Activated T-cell treated with anti-CD3 and anti-CD28 coated beads, Interleukin-2, amount 50 U/mL, for 1 hour (primary cell): ENCODE measurements at places on chromosomes 3 and 15.

- DNase-seq, result no peak
These were observed 59.4 kb upstream of the IMPG2 start for GRCh38 chr3:101379658-101380376.

DNA sequence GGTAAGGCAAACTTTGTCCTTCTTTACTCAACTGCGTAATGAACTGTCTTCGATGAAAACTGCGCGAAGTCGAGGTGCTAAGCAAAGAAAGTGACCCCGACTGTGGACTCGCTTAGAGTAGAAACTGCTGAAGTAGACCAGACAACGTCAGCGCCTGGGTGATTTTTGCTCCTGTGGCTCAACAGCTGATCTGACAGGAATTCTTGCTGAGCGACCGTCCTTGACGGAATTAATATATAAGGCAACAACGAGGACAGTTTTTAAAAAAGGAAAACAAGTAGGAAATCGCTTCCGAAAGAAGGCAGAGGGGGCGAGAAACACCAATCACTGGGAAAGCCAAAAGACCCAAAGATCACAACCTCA is 541 bp downstream of the RPS27L start:
- DNase-seq, result no peak

GRCh38 chr3:111277226-111277625 is 205.6 kb downstream of the NECTIN3 start:
- DNase-seq, result no peak

- DNase-seq, result no peak
These were observed 379.7 kb upstream of the EPHA6 start for GRCh38 chr3:96434651-96435050.

DNA sequence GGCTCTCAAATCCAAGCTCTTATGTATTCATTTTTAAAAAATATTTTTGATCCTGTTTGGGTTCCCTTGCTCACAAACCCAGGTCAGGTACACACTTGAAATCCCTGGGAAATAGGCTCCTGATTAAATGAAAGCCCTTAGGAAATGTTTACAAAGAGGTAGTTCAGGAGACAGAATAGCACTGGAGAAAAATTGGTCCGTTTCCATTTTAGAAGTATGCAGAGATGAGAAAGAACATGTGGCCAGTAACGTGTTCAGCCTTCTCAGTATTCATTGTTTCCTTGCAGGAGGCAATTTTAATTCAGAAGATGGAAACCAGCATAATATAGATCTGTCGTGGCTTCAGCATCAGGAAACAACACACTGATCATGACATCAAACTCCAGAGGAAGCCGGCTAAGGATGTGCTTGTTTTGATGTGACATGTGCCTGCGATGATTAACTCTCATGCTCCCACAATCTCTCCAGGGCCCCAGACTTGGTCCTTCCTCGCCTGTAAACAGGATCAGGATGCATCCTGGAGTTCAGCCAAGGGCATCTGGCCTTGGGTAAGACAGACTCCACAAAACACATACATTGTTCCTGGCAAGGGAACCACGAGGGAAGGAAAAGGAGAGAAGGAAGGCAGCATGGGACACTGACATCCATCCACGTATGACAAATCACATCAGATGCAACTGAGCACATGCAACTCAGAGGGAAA is 350.5 kb upstream of the THBS1 start:
- DNase-seq, result no peak

DNA sequence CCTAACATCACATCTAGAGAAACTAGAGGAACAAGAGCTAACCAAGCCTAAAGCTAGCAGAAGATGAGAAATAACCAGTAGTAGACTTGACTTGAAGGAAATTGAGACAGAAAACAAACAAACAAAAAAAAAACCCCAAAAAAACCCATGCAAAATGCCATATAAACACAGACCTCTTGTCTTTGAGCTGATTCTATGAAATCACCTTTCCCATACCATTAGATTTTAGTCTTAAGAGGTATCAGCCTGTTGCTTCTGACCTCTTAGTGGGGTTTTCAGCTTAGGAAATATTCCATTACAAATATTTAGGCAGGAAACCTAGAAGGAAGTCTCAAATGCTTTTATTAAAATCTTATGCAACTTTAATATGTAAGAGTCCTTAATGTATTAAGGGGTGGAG is 23.9 kb upstream of the ST3GAL6 start:
- DNase-seq, result no peak

DNA sequence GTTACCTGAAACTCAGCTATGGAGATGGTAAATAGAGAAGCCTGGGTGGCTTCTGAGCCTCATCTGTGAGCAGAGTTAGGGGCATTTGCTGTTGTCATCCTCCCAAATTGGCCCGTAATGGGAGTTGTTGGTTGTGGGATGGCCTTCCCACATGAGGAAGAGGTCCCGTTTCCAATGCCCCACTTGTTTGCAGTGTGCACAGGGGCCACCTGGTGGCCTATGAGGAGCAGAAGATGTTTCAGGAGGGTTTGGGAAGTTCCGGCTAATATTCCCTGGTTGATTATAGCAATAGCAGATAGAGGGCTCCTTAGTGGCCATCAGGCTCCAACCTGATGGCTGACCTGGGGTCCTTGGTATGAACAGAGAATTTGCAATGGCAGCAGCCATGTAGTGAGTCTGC is 1546.5 kb downstream of the OTOL1 start:
- DNase-seq, result no peak

DNA sequence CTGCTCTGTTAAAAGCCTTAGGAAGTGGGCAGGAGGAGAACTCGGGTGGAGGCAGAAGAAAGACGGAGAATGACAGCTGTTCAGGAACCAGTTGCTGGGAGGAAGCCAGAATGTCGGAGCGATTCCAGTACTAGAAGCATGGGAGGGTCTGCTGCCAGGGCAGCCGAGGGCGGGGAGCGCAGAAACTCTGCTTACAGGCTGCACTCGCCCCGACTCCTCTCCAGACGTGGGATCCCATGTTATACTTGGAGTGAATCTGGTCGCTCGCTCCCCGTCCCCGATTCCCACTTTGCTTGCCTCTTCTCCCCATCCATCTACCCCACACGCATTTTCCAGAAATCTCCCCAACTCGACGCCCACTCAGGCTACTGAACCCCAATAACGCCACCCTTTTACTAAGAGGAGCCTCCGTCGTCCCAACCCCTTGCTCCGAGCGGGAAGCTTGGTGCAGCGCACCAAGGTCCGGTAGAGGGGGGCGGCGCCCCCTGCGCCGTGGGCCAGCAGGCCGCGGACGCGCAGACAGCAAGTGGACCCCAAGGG is 665 bp downstream of the GATM start:
- no peak for DNase-seq

DNA sequence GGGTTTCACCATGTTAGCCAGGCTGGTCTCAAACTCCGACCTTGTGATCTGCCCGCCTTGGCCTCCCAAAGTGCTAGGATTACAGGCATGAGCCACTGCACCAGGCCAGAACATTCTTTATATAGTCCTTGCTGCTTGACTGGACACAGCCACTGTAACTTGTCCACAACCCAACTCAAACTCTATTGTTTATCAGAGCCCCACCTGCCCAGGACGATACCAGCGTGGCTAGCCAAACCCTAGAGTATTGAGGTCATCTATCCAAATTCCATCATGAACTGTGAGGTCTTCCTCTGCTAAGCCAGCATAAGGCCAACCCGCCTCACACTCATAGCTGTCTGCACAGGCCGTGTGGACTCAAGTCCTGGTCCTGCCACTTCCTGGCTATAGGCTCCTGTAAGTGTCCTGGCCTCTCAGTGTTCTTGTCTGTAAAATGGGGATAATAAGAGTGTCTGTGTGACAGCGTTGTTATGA is 63.9 kb downstream of the DAPK2 start:
- DNase-seq, result no peak

- no peak for DNase-seq
These were observed 50.7 kb downstream of the TRA2B start for GRCh38 chr3:185887066-185887465.

DNA sequence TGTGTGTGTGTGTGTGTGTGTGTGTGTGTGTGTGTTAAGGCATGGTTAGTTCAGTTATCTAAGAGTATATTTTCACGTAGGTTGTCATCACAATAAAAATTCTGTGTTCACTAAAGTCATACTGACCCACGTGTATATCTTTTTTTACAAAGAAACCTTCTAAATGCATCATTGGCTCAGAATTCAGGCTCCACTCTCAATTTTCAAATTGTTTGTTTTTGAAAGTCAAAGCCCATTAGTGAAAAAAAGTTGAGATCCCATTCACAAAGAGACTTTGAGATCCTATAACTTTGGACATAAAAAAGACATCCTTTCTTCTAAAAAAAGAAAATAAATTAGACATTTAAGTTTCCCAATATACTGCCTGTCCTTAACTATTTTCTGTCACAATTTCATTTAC is 59.3 kb downstream of the GBE1 start:
- DNase-seq, result no peak

DNA sequence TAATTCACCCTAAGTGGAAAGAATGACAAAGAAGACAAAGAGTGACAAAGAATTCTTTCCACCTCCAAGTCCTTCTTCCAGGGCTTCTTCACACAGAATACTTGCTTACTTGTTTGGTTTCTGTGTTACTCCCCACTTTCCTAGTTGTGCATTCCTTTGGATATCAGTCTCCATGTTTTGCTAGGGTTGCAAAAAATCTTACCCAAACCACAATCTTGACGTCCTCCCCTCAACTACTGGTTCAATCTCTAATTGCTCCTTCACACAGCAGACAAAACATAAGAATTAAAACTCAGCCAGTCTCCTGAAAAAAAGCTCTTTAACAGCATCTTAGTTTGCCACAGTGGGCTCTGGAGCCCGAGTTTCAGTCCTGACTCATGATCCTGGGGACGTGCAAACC is 297.6 kb upstream of the CHRNA7 start:
- no peak for DNase-seq

DNA sequence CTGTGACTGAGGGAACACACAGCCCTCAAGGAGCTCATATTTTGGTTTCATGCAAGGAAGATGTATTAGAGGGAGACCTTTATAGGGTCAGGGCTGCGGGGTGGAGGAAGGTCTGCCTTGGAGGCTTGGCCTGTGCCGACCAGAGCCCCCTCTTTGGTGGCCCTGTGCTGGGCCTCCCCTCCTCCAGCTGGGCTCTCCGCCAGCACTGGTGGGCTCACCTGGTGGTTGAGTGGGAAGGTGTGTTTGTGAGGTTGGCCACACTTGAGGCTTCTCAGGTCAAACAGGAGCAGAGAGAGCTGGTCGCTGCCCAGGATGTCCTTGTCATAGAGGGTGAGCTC is 2.6 kb downstream of the PLA2G4F start:
- peak; percentile 3 for DNase-seq

- peak; percentile 89 for DNase-seq
These were observed at the start of gene PIK3CB for GRCh38 chr3:138834596-138835396. Gene PIK3CB, minus strand, starts transcription at chr3:138834928. Its CDS starts 75,585 bp downstream, at chr3:138759343.

GRCh38 chr15:45862034-45862433 is 227.2 kb downstream of the SQOR start:
- DNase-seq, result no peak

GRCh38 chr3:97389936-97390335 is 374.6 kb upstream of the ARL6 start:
- DNase-seq, result no peak

DNA sequence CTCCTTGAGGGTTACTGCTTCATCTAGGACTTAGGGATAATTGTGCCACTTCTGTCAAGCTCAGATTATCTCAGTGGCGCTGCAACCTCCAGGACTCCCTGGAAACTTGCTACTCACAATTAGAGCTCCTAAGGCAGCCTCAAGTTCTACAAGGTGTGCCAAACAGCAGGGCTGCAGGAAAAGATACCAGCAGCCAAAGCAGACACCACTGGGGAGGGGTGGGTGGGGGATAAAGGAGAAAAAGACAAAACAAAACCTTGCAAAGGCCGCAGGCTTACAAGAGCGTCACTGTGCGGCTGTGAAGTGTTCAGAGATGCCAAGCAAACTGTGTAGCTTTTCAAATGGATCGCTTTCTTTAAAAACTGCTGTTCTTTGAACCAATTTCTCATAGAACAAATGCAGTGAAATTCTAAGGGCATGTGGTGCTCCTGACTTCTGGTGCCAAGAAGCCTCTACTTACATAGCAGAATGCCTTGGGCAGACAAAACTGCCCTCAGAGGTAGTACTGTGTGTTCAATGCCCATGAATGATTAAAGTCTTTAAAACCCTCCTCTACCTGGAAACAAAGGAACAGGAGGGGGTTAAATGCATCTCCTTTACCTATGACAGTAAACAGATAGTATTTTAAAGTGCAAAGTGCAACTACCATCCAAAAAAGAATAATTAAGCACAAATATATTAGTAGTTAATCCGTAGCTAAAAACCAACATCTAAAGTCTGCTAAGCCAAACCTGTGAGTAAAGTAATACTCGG is 353.4 kb downstream of the FOXP1 start:
- no peak for DNase-seq

GRCh38 chr3:138724443-138724842 is 110.3 kb downstream of the PIK3CB start:
- no peak for DNase-seq

GRCh38 chr15:92715758-92716157 is 60.2 kb upstream of the FAM174B start:
- DNase-seq, result no peak

DNA sequence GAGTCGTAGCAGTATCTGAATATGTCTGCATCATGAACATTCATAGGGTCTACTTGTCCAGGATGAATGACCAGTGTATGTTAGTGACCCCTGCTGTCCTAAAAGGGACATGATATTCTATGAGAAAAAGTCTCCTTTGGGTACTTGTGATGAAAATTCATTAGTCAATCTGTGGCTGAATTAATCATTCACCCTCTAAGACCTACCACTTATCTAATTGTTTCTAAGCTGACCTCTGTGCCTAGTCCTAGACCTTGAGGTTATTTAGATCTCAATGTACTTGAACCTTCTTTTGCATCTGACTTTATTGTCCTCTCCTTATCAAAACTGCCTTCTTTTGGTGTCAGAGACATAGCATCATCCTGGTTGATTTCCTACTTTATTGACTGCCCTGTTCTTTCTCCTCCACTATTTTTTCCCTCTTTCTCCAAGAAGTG is 799.3 kb downstream of the DIPK2A start:
- no peak for DNase-seq

DNA sequence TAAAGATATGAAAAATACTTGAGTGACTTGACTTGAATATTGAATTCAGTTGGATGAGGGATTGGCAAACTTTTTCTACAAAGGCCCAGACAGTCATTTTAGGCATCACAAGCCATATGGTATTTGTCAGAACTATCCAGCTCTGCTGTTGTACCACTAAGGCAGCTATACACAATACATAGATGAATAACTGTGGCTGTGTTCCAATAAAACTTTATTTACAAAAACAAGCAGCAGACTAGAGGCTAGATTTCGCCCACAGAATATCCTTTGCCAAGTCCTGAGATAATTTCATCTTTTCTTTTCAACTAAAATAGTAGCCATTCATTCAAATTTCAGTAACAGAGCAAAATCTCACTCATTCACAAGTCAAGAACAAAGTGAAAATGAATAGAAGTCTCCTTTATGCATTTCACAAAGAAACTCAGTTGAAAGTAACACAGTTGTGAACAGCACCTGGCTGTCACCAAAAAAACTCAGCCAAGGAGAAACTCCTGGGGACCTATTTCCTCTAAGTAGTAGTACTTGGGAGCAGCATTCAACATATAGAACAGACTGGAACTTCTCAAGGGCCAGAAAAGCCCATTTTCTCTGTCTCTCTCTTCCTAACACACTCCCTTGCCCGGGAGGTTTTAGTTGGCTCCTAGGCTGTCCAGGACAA is 56.3 kb downstream of the OSBPL10 start:
- no peak for DNase-seq

- DNase-seq, result no peak
These were observed 17.4 kb upstream of the COL8A1 start for GRCh38 chr3:99620976-99621375.
